ENCODE measurements at places on chromosomes 13 and 19. TPM values are rescaled to one million over a fixed set of nuclear protein-coding genes. Genes with fewer than 3 reads are reported as not detected.
A peak's percentile ranks its signal among the peaks of the same experiment; 100 is the strongest.

GRCh38 chr19:10773969-10774368 lies 56.1 kb downstream of the DNM2 start:
- no peak for DNase-seq

DNA sequence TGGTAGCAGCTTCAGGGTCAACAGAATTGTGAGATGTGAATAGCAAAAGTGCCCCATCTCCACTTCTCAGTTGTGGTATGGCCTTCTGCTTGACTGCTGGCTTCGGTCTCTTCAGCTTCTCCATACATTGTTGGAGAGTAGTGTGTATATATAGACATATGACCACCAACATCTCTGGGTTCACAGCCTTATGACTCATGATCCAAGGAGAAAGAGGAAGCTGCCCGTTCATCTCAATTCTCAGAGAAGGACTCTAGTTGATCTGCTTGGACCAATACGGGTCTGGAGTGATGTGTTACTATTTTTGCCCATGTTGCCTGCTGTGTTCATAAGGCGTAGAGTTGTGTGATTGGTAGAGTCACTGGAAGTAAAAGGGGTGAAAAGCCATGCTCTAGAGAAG lies 3.6 kb upstream of the COMMD6 start:
- no peak for DNase-seq

GRCh38 chr19:52938761-52939160 lies 15.5 kb upstream of the ZNF888 start:
- no peak for DNase-seq

DNA sequence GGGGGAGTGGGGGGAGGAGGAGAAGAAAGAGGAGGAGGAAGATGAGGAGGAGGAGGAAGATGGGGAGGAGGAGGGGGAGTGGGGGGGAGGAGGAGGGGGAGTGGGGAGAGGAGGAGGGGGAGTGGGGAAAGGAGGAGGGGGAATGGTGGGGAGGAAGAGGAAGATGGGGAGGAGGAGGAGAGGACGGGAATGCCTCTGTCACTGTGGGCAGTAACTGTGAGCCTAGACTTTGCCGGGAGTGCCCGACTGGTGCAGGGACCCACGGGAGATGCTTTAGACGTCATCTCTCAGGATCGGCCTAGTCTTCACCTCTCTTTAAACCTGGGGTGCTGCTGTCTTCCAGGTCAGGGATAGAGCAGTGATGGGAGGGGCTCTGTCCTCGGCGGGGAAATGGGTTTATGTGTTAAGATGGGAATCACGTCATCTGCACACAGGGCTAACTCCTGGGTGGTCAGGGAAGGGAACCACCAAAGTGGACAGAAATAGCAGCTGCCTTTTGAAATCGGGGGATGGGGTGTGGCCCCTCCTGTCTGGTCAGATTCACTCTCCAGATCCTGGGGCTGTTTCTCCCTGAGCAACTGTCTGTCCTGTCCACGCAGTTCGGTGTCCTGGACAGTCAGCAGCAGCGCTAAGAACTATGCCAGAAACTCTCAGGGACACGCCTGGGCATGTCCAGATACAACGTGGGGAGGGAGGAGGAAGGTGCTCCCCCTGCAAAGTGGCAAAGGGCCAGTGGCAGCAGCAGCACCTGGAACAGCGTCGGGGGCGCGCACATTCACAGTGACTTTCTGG lies 26.9 kb downstream of the GAS6 start:
- no peak for DNase-seq

DNA sequence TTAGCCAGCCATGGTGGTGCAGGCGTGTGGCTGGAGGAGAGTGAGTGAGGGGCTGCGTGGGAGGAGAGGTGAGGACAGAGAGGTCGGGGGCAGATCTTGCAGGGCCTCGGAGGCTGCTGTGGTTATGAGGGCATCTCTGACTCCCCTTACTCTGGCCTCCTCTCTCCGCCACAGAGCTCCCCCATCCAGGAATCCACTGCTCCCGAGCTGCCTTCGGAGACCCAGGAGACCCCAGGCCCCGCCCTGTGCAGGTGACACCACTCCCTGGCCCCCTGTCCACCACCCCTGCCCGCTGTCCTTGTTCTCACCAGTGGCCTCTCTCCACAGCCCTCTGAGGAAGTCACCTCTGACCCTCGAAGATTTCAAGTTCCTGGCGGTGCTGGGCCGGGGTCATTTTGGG lies 7.8 kb downstream of the PTGER1 start:
- DNase-seq: no peak

GRCh38 chr13:53907891-53908290 lies 879.3 kb downstream of the OLFM4 start:
- DNase-seq: no peak

WASF3 gene
- 79.7 TPM for total RNA-seq

- peak; percentile 78 for DNase-seq
Measured at GRCh38 chr19:37468961-37469777, at the start of gene ZNF570. Gene ZNF570, plus strand, starts transcription at chr19:37469356. Its CDS starts 999 bp downstream, at chr19:37470355.

GRCh38 chr19:27772059-27772458 lies 1440.9 kb downstream of the UQCRFS1 start:
- no peak for DNase-seq

ANKRD24 gene
- total RNA-seq: 0.19 TPM

- DNase-seq: no peak
Measured at GRCh38 chr19:58209577-58209976, 19.1 kb upstream of the ZNF544 start.

SWSAP1 gene
- 3.5 TPM for total RNA-seq

GRCh38 chr13:30409886-30410704 lies 12.2 kb upstream of the UBE2L5 start:
- no peak for DNase-seq

- no peak for DNase-seq
Measured at GRCh38 chr13:40812724-40813445, 23.5 kb downstream of the SLC25A15 start.

DNA sequence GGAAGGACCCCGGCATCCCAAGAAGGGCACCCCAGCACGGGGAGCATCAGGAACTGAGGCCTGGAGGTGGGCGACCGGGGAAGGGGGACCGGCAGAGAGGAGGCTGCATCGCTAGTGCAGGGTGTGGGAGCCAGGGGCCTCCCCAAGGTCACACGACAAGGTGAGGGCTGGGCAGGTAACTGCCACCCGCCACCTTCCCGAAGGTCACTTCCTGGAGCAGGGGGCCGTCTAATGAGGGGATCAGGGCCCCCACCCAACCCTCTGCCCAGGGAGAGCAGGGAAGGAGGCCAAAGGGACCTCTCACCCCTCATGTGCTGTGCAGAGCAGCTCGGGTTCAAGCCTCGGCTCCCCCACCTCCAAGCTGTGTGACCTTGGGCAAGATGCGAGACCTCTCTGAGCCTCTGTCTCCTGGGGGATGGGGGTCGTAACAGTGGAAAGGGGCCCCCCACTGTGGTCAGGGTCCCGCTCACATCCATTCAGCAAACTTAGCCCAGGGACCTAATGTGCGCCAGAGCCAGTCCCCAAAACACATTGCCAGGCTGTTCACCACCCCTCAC lies 6.0 kb downstream of the ZBTB7A start:
- no peak for DNase-seq

DYRK1B gene
- 40.5 TPM for total RNA-seq

ZNF415 gene
- total RNA-seq: 13.6 TPM

- no peak for DNase-seq
Measured at GRCh38 chr13:71591374-71591773, 275.6 kb downstream of the DACH1 start.

GRCh38 chr19:29060813-29061364 lies 152.1 kb downstream of the UQCRFS1 start:
- DNase-seq: no peak

DNA sequence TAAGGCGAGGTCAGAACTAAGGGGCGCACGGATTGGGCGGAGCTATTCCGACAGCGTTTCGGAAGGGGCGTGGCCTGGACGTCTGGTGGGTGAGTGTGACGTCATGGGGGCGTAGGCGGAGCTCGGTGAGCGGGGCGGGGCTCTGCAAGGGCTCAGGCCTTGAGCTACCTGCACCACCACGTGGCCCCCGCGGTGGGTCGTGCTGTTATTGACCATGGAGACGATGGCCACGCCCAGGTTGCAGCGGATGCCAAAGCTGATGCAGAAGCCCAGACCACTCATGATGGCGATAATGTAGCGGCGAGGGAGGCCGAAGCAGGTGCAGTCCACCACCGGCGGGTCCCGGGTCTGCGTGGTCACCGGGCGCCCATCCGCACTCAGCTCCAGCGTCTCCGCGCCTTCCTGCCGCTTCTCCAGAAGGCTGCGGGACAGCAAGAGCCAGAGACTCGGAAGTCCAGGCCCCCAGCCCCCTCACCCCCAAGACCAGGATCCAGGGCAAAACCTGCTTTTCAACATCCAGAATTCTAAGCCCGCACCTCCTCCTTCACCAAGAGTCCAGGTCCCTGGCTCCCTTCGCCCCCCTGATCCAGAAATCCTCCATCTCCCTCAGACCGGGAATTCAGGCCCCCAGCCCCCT lies 4.8 kb downstream of the SLC17A7 start:
- DNase-seq: no peak

SBSN gene
- total RNA-seq: 0.20 TPM

GRCh38 chr13:65339241-65339640 lies 1890.9 kb downstream of the PCDH9 start:
- DNase-seq: no peak

- DNase-seq: no peak
Measured at GRCh38 chr13:111411151-111411858, 90.9 kb downstream of the TEX29 start.

DNA sequence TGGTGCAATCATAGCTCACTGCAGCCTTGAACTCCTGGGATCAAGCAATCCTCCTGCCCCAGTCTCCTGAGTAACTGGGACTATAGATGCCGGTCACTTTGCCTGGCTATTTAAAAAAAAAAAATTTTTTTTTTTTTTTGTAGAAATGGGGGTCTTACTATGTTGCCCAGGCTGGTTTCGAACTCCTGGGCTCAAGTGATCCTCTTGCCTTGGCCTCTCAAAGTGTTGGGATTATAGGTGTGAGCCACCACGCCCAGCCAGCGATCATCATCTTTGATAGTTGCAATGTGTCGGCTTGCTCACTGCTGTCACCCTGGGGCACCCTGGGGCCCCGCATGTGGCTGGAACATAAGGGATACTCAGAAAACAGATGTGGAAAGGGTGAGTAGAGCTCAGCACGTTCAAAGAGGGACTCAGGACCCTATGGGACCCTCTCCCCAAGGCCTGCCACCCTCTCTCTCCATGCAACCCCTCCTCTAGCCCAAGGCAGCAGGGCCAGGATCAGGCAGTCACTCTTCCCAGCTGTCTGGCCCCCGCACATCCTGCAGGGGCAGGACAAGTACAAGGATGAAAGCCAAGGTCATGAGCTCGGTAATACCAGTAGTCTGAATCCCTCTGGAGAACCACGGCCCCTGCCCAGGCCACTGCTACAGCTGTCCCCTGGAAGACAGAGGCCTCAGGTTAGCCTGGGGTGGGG lies 6.5 kb upstream of the CCL25 start:
- DNase-seq: no peak

CABP5 gene
- not detected for total RNA-seq

GPI gene
- 227 TPM for total RNA-seq

GRCh38 chr13:76293346-76293745 lies 592.9 kb downstream of the KCTD12 start:
- no peak for DNase-seq

GRCh38 chr13:37417060-37417441 lies 181.5 kb downstream of the POSTN start:
- no peak for DNase-seq

DNA sequence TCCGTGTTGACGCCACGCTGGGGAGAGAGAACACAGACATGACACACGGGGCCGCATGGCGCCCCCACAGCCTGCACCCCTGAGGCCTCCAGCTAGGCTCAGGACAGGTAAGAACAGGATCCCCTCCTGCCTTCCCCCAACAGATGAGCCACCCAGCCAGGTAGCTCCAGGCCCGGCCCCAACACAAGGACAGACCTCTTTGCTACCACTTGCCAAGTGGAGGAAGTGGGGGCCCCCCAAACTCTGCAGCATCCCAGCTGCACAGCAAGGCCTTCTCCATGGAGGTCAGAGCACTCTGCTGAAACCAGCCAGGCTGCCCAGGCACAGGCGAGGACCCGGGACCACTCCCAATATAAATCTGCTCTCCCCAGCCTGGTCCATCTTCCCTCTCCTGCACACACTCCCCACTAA lies 31.5 kb downstream of the PEPD start:
- DNase-seq: no peak

- peak; percentile 12 for DNase-seq
Measured at GRCh38 chr19:47124937-47125668, 5.5 kb upstream of the SAE1 start.

DNA sequence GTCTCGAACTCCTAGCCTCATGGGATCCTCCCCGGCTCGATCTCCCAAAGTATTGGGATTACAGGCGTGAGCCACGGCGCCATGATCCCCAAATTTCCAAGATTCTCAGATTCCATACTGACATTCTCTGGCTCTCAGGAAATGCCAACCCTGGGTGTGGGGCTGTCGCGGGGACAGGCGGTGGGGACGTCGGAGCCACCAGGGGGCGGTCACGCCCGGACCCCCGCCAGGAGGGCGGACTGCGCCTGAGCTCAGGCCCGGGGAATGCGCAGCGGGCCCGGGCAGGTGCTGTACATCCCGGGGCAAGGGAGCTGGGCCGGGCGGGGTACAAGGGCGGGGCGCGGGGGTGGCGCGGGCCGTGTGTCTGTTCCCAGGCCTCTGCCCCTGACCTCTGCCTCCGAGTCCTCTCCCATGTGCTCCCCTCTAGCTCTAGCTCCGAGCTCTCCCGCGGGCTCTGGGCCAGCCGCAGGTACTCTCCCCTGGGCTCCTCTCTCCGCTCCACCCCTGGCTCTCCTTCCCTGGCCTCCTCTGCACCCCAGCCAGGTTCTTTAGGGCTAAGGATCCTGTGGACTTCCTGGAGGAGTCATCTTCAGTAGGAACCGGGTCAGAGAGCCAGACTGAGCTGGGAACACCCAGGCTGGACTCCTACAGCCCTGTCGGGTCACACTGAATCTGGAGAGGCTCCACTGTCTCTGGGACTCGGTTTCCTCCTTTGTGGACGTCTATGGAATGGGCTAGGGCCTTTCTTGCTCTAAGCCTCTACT lies 2.4 kb downstream of the PPP1R13L start:
- peak; percentile 59 for DNase-seq

DNA sequence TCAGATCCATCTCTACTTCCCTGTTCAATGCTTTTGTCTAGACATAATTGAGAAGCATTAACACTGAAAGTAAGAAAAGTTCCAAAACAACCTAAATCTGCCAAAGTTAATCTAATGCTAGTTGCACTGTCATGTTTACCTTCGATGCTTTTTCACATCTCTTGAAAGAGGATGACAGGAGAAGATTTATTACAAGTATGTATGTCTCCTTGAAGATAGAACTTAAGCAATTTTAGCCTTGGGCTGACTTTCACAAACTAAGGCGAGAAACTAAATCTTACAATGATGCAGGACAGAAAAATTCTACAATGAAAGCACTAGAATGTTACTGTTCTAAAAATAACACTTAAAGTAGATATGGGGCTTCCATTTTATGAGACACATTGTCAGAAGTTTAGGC lies 64.0 kb downstream of the MIPEP start:
- no peak for DNase-seq

- DNase-seq: no peak
Measured at GRCh38 chr13:113327391-113327765, 30.3 kb downstream of the LAMP1 start.

GRCh38 chr13:105170438-105170837 lies 1365.0 kb downstream of the EFNB2 start:
- no peak for DNase-seq

GRCh38 chr19:18096258-18096657 lies 1.3 kb upstream of the MAST3 start:
- no peak for DNase-seq

Data from neural crest cell (in vitro differentiated cells).